ENCODE measurements at places on chromosomes 16 and 17.

GRCh38 chr17:9020824-9021157 lies 519 bp upstream of the NTN1 start:
- DNase-seq, result no peak

DNA sequence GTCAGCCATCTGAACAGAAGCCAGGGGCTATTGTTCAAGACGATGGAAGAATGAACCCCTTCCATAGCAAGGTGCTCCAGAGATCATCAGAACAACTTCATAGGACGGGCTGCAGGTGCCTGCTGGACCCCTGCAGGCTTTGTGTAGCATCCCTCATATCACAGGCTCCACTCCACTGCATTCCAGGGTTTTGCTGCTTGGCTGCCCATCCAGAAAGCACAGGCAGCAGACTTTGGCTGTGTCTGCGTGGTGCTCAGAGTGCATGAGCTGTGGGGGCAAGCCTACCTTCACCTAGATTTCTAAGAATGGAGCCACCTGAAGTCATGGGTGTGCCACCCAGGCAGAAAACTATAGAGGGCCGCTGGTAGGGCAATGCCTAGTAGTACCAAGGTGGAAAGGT lies 93.9 kb upstream of the NLRP1 start:
- no peak for DNase-seq

- DNase-seq, result no peak
These were observed 477.1 kb downstream of the TOX3 start for GRCh38 chr16:52069866-52070265.

- DNase-seq, result no peak
These were observed 1401.0 kb downstream of the CDH11 start for GRCh38 chr16:63720848-63721247.

DNA sequence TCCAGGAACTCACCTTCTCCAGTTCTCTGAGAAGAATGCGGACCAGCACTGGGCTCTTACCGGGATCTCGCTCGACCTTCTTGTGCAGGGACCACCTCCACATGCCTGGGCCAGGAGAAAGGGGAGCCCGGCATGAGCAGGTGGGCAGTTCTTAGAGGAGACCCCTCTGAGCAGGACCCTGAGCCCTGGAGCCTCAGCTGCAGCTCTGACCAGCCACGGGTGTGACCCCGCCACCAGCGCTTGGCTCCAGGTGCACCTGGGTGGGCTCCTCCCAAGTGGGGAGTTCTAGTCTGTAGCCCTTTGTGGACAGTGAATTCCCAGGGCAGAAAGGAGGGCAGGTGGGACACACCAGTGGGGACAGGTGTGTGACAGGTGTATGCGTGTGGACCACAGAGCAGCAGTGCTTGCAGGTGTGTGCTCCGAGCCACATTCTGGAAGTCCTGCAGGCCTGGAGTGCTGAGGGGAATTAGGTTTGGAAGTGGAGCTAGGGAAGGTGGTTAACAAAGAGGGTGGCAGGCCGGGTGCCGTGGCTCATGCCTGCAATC lies 28.9 kb downstream of the PIK3R6 start:
- no peak for DNase-seq

GRCh38 chr17:41885733-41886132 lies 20.5 kb upstream of the KLHL11 start:
- DNase-seq, result no peak

GRCh38 chr16:85634747-85635544 lies 21.8 kb downstream of the GSE1 start:
- DNase-seq, result no peak

DNA sequence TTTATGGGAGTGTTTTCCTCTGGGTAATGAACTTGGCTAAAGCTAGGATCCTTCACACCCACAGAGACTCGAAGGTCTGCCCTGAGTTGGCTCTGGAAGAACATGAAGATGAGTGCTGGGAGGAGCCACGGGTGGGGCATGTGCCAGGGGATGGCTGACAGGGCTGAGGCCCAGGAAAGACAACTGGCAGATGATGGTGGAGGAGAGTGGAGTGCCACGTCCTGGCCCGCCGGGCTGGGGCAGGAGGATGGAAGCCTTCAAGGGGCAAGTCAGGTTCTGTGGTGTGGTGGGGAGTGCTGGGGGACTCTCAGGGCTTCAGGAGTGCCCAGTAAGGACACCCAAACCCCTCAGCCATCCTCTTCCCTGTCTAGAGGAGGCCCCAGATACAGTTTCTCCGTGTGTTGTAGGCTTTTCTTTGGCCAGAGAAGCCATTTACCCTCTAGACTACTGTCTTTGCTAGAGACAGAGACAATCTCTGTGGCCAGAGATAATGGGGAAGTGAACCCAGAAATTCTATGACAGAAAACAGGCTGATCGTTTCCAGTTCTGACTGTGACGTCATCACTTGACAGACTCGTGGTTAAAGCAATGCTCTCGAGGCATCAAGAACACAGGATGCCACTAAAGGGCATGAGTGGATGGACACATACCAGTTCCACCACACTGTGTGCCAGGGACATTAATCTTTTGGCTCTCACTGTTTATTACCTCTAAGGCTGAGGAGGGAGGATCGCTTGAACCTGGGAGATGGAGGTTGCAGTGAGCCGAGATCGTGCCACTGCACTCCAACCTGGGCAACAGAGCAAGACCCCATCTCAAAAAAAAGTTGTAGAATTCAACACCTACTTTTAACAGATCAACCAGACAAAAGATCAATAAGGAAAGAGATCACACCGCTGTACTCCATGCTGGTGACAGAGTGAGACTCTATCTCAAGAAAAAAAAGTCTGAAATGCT lies 18.6 kb upstream of the SLC5A10 start:
- no peak for DNase-seq

GRCh38 chr16:81264386-81264785 lies 25.9 kb downstream of the BCO1 start:
- no peak for DNase-seq

- peak; percentile 13 for DNase-seq
These were observed 9.1 kb upstream of the COL1A1 start for GRCh38 chr17:50210240-50211225.

GRCh38 chr17:79659376-79659775 lies 48.5 kb upstream of the RBFOX3 start:
- no peak for DNase-seq

DNA sequence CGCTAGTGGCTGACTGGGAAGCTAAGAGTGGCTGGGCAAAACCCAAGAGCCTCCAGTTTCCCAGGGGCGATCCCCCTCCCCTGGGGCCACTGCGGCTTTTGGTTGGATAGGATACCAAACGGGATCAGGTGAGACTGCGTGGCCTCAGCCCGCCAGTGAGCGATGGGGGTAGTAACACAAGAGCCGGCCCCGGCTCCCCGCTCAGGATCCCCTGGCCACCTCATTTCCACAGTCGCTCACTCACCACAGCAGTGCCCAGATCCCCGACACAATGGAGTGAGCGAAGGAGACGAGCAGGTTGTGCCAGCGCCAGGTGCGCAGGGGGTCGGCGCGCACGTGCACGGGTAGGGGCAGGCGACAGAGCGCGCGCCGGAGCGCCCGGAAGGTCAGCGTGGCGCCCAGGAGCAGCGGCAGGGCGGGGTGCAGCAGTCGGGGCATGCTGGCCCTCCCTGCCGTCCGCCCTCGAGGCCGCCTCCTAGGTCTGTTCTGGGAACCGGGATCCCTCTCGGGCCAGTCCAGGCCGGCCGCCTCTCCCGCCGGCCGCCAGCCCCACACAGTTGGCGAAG lies 290 bp downstream of the TLCD1 start:
- DNase-seq, result peak; percentile 84

DNA sequence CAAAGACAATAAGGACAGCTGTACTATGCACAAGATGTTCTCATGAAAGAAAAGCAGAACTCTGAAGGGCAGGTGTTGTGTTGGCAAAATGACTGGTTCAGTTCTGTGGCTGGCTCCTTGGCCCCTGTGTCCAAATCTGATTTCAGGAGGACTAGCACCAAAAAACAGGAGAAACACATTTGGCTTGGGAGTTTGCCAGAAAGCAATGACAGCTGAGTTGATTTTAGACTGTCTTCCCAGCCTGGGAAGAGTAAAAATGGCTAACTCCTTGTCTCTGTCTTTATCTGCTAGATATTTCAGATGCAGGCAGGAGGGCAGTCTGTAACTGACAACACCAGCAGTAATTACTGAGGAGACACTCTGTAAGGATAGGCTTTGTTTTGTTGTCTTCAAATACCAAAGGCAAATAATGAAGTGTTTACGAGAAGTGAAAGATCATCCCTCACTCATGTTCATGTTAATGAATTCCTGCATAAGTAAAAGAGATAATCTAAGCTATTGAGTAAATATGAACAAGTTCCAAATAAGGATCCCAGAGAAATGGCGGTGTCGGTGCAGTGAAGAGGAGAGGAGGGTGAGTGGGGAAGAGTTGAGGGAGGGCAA lies 989.0 kb downstream of the CDH11 start:
- DNase-seq, result no peak

DNA sequence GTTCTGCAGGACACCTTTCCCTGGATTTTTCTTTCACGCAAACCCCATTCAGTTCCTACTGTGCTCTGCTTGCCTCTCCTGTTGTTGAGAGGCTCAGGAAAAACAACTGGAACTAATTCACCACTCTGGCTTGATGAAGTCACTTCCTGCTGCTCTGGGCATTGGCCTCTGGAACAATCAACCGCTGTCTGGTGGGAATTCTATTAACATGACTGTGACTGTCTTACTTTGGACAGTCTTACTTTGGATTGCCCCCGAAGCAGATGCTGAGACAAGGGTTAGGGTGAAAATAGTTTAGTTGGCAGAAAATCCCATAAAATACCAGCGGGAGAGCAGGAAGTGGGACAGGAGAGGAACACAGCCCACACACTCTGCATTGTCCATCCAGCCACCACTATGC lies 90.0 kb upstream of the HSBP1 start:
- no peak for DNase-seq

- no peak for DNase-seq
These were observed 41.3 kb downstream of the RBBP6 start for GRCh38 chr16:24580665-24581064.

GRCh38 chr17:61450641-61451537 lies 1.3 kb upstream of the TBX4 start:
- DNase-seq, result no peak

DNA sequence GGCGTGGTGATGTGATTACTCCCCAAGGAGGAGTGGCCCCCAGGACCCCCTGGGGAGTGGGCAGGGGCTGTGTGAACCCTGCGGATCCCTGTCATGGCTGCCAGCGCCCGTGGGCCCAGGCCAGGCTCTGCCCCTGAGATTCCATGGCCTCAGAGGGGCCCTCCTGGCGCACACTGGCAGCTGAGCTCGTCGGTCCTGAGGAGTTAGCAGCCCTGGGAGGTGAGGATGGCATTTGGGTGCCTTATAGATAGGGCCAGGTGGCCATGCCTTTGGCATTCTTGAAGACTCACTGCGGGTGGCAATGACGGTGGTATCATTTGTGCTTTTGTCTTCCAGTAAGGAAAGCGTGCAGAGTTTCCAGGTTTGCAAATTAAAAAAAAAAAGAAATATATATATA lies 146.8 kb upstream of the GSE1 start:
- DNase-seq, result no peak

DNA sequence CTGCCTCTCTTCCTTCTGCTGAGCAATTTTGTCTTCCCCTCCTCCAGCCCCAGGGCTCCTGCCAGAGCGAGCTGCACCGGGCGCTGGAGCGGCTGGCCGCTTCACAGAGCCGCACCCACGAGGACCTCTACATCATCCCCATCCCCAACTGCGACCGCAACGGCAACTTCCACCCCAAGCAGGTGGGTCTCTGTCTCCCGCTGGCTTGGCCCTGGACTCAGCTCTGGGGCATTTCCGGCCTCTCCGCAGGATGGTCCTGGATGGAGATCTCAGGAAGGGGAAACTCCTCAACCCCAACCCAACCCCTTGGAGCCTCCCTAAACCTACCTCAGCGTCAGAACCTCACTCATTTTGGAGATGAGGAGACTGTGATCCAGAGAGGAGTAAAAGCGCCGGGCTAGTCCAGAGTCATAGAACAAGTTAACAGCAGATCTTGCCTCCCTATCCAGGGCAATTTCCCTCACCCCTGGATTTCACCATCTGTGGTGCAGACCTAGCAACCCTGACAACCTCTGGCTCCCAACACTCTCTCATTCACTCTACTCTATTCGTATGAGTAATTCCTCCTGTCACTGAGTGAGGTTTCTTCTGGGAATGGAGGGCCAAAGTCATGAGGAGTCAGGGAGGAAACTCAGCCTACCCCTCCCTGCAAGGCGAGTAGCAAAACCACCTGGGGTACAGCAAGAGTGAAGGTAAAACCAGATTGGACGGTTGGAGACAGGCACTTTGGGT lies 10.8 kb downstream of the IGFBP4 start:
- DNase-seq, result no peak

GRCh38 chr17:45088741-45089140 lies 27.6 kb downstream of the NMT1 start:
- no peak for DNase-seq

- DNase-seq, result peak; percentile 59
These were observed 19.6 kb downstream of the SBK1 start for GRCh38 chr16:28311913-28312312.

- no peak for DNase-seq
These were observed 25.6 kb downstream of the IGSF6 start for GRCh38 chr16:21626659-21627277.

DNA sequence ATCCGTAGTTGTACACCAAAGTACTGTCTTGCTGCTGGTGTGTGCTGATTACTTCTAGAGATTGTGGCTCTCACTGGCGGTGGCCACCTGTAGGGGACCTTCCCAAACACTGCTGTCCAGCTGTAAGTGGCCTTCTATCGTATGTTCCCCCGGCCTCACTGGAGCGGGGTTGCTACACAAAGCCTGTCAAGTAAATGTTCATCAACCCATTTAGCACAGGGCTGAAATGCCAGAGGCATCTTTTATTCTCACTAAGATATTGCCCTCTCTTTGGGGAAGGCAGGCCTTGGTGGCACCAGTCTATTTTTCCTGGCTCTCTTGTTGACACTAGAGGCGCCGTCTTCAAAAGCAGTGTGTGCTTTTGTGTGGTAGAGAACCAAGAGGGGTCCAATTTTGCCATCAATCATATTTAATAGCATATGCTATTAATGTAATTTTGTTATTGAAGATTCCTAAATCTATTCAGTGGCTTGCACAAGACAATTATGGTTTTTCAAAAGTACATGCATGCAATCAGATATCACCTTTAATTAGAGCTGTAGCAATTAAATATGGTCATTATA lies 514.4 kb upstream of the SALL1 start:
- DNase-seq, result no peak

GRCh38 chr17:5694551-5694950 lies 110.2 kb upstream of the NLRP1 start:
- DNase-seq, result no peak

DNA sequence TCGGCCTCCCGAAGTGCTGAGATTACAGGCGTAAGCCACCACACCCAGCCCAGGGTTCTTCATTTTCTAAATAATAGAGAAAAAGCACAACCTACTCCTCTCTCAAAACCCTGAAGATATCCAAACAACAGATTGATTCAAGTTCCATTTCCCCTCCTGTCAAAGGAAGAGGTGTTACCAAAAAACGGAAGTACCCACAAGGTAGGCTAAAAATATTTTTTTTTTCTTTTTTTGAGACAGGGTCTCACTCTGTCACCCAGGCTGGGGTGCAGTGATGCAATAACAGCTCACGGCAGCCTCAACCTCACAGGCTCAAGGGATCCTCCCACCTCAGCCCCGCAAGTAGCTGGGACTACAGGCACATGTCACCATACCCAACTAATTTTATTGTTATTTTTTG lies 18.9 kb downstream of the UTP6 start:
- DNase-seq, result no peak

GRCh38 chr17:56630202-56630601 lies 36.7 kb downstream of the NOG start:
- DNase-seq, result no peak
